Activated CD4-positive, alpha-beta T cell treated with anti-CD3 and anti-CD28 coated beads, Interleukin-2, Interleukin-4, amounts not matched to agents 100 ng/mL and 50 ng/mL, durations not matched to agents 16 hours and 8 hours (primary cell): ENCODE measurements at places on chromosomes 4 and X.

- DNase-seq = no peak
Observed at GRCh38 chrX:118884552-118885138, 61.0 kb downstream of the ZCCHC12 start.

- DNase-seq = no peak
Observed at GRCh38 chrX:121036951-121037350, 10.5 kb upstream of the GLUD2 start.

DNA sequence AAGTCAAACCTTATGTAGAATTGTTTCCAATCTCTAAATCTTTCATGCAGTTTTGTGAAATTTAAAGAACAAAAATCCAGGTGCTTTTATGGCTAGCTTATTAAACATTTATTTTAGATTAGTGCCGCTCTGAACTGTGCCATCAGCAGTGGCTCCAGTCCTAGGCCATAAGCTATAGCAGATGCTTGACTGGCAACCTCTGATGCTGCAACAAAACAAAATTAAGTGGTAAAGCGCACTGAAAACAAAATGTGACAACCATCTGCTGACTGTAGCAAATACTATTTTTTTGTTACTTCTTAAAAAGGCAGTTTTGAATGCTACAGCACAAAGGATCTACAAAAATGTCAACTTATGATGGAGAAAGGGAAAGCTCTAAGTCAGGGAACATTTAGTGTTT is 237.4 kb downstream of the DCLK2 start:
- no peak for DNase-seq

- DNase-seq = no peak
Observed at GRCh38 chr4:54378461-54378860, 149.4 kb downstream of the PDGFRA start.

DNA sequence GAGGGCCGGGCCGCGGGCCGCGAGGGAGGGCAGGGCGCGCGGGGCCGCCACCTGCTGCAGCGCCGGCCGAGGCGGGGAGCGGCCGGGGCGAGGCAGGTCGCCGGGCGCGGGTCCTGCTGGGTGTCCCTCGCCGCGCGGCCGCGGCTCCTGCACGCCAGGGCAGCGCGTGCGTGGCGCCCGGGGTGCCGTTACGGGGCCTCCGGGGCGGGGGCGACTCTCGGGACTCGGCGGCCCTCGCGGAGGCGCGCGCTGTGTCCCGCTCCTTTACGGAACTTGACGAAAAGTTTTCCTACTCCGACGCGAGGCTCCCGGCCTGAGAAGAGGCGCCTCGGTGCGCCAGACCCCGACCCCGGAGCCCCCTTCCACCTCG is 329 bp downstream of the TBC1D14 start:
- DNase-seq = no peak

GRCh38 chr4:1752284-1753041 is 31.1 kb downstream of the TACC3 start:
- peak; percentile 27 for DNase-seq

GRCh38 chr4:3612934-3613333 is 80.7 kb upstream of the LRPAP1 start:
- DNase-seq = no peak

GRCh38 chr4:184978211-184978610 is 40.1 kb upstream of the HELT start:
- no peak for DNase-seq

DNA sequence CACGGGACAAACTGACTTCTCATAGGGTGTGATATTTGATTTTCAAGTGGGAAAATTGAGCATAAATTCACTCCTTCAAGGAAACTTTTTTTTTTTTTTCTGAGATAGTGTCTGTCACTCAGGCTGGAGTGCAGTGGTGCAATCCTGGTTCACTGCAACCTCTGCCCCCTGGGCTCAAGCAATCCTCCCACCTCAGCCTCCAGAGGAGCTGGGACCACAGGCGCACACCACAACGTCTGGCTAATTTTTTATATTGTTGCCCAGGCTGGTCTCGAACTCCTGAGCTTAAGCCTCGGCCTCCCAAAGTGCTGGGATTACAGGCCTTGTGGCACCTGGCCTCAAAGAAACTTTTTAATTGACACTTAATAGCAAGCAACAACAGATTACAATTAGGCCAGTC is 13.8 kb downstream of the CLDN34 start:
- DNase-seq = no peak

GRCh38 chrX:47243351-47243750 is 10.5 kb downstream of the USP11 start:
- DNase-seq = no peak

DNA sequence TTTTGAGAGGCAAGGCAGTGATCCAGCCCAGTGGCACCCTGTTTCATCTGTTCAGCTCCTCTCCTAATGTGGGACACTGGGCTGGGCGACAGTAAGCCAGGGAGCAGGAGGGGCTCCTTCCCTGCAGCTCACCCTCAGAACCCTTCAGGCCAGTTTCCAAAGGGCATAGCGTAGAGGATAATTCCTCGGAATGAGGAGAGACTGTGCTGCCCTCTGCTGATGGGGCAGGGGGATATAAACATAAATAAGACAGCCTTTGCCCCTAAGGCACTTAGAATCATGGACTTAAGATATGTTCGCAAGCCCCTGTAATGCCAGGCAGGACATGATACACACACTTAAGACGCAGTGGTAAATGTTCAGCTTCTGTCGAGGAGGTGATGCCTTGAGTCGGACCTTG is 27.9 kb upstream of the ZNF185 start:
- DNase-seq = no peak

GRCh38 chrX:10450229-10450958 is 170.0 kb downstream of the MID1 start:
- no peak for DNase-seq
